Cardiac muscle cell (in vitro differentiated cells and primary cell): ENCODE measurements at places on chromosomes 1 and 21. TPM values are rescaled to one million over a fixed set of nuclear protein-coding genes. Genes with fewer than 3 reads are reported as not detected.
A peak's percentile ranks its signal among the peaks of the same experiment; 100 is the strongest.

- DNase-seq = peak; percentile 94
Measured at GRCh38 chr1:9196129-9197040, 38.2 kb upstream of the H6PD start.

DNA sequence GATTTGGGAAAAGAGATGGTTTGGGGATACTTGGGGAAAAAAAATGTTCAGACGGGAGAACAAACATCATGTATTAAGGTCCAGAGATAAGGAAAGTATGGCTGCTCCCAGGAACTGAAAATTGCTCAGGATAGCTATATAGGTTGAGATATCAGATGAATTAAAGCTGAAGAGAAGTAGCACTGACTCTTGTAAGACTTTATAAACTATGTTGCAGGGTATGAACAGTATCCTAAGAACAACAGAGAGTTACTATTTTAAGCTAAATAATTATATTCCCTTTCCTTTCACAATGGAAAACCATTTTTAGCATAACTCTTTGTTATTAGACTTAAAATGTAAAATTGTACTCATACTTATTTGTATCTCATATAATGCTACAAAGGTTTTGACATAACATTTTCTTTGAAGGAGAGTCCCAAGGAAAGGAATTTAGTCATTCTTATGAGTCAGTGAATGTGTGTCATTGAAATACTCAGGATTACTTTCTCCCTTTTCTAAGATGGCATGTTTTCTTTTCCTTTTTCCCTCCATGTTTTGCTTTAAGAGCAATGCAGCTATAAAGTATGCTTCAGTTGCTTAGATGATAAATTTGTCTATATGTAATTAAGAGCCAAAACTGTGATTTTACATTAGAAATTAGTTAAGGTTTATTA lies 139.4 kb upstream of the KIAA1614 start:
- DNase-seq = peak; percentile 25

DNA sequence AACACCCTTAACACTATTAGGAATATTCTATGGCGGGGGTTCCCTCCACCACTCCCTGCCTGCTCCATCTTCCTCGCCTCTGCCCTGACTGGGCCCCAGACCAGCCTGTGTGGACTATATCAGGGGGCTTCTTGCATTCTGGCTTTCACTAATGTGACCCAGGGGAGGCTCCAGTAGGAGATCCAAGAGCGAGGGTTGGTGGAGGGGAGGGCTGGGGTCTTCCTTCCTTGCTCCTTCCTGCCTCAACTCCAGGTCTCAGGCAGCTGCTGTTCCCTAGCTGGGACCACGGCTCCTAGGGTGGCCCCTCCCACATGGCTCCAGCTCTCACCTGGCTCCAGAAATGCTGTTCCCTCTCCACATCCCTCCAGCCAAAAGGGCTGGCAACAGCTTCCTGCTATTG lies 257.4 kb downstream of the MATN1 start:
- DNase-seq = no peak

DNA sequence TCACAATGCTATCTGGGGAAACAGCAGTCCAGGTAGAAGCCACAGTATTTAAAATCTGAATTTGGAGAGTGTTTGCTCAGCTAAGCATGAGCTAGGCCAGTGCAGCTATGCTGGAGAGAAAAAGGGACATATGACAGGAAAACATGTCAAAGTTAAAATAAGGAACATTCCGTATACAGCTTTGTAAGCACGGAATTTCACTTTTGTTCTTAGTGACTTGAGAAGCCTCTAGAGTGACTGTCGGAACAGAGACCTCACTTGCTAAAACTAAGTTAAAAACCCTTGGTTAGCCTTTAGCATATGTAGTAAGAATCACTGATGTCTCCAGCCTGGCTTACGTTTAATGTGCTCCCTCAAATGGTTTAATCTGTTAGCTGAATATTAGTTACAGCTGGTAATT lies 661.7 kb downstream of the KCNT2 start:
- DNase-seq = no peak

DNA sequence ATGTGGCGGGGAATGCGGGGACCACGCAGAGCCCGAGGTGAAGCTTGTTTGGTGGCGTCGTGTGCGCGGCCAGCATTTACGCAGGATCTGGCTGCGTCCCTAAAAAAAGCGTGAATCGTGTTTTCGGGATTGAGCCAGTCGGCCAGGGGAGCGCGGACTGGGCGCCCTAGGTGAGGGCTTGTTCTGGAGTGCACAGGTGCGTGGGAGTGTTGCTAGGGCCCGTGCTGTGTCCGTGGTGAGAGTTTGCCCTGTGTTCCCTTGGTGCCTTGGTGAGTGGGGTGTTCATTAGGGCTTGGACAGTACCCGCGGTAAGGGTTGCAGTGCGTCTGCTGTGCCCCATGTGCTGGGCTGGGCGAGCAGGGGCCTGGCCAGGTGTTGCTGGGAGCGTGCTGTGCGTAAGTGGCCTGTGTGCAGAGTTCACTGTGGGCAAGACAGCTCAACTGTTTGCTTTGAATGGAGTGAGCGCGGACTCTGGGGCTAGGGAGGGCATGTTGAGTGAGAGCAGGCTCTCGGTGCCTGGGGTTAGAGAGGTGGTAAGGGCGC lies 673 bp downstream of the CD46 start:
- DNase-seq = peak; percentile 40

DNA sequence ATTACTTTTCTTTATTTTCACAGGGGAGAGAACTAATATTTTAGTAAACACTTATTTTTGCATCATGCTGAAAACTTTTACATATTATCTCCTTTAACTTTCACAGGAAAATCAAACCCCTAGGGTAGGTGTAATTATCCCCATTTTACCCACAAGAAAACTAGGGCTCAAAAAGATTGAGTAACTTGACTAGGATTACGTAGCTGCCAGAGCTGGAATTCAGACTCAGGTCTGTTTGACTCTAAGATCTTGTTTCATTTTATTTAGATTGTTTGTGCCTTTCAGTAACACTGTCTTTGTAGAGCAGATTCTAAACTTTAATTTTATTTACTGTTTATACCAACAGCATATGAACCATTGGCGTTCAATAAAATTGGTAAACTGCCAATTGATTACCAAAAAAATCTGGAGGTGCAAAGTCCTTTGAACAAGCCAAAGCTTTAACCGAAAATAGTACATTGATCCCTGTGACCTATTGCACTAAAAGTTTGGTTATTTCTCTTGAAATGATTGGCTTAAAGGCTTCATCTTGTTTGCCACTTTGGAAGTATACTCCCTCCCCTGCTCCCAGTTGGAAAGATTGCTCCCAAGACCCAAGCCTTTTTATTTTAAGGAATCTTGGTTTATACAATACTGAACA lies 71.0 kb upstream of the WDR26 start:
- no peak for DNase-seq

GRCh38 chr1:19969898-19970660 lies 9.3 kb downstream of the PLA2G2A start:
- DNase-seq = peak; percentile 42

DNA sequence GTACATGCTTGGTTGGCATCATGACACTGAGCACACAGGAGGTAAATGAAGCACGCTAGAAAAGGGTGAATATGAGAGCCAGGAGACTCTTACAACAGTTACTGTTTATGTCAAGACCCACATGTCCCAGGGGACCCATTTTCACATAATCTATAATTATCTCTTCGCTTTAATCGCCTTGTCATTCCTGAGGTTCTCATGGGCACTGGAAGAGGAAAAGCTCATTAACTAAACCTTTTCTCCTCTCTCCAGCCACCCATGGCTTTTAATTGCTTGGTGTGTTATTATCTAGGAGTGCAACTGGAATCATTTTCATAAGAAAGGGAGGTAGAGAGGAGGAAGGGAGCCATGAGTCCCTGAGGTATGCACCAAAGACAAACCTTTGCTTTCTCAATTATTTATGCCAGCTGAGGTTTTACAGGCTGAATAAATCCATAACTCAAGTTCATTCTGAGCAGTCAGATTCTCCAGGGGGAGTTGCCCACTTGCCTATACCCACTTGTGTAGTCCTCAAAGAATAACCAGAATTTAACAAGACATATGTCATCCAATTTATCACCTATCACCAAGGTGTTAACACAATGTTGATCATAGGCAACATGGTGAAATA lies 77.4 kb downstream of the ACBD6 start:
- no peak for DNase-seq

Gene CFAP45
- 0.14 TPM in 1 of 2 replicates, not detected in the other for total RNA-seq

Gene FAM177B
- total RNA-seq = not detected in 2 replicates

Gene S100A4
- total RNA-seq = 74.1 and 89.4 TPM in 2 replicates

Gene TCHH
- total RNA-seq = not detected in 2 replicates

Gene MPZ
- total RNA-seq = 0.35 and 0.77 TPM in 2 replicates

Gene RNU5D-1
- total RNA-seq = not detected in 2 replicates

Gene LRRC7
- 0.07 and 0.09 TPM in 2 replicates for total RNA-seq

Gene NECTIN4
- not detected in 2 replicates for total RNA-seq

Gene PTGER3
- total RNA-seq = 4.2 and 4.4 TPM in 2 replicates

Gene OR2L8
- total RNA-seq = not detected in 2 replicates

Gene S100A2
- total RNA-seq = 0.35 TPM in 1 of 2 replicates, not detected in the other
